ENCODE measurements at places on chromosomes 12 and 14.

GRCh38 chr14:78927261-78927660 is 757.1 kb downstream of the NRXN3 start:
- no peak for DNase-seq

- DNase-seq, result no peak
Measured at GRCh38 chr12:57614948-57615500, 3.8 kb downstream of the ARHGEF25 start.

- peak; percentile 23 for DNase-seq
Measured at GRCh38 chr12:112001576-112001975, 11.4 kb downstream of the TMEM116 start.

DNA sequence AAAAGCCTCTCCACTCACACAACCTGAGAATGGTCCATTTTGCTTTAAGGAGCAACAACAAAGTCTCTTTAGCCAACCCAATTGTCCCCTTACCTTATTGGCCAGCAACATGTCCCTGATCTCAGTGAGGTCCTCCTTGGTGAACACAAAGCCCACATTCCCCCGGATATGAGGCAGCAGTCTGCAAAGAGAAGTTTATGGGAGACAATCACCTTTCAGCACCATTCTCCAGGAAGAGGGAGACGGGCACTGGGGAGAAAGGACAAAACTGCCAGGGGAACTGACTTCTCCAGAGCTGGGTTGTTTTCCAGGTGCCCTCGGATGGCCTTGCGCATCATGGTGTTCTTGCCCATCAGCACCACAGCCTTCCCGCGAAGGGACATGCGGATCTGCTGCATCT is 1.9 kb downstream of the RPLP0 start:
- no peak for DNase-seq

DNA sequence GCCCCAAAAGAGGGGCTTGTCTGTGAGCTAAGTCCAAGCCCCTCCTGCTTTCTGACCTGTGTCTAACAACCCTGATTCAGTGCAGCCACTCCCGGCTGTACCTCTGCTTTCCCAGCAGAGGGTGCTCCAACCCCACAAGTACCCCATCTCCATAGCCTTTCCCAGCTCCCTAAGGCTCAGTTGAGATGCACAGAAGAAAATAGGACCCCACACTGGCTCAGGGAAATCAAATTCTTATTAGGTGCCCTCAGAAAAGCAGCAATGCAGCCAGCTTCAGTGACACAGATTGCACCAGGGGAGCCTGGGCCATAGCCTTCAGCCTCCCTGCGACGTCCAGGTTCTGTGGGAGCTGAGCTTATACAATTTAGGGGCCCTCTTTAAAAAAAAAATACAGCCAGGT is 49.9 kb downstream of the LRRC74A start:
- DNase-seq, result peak; percentile 56

DNA sequence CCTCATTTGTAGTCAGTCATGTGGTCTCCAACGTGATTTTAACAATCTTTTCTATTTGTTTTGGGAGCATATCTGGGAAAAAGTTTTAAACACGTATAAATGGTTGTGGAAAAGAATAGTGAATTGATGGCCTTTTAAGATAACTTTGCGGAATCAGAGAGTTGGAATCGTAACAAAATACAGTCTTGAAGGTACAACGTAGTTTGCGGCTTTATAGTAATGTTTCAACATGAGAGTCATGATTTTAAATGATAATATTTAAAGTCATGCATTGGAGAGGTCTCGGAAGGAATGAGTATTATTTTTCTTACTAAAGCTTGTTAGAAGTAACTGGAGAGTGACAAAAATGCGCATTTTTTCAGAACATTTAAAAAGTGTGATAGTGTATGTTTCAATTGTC is 1.6 kb downstream of the AEBP2 start:
- no peak for DNase-seq

DNA sequence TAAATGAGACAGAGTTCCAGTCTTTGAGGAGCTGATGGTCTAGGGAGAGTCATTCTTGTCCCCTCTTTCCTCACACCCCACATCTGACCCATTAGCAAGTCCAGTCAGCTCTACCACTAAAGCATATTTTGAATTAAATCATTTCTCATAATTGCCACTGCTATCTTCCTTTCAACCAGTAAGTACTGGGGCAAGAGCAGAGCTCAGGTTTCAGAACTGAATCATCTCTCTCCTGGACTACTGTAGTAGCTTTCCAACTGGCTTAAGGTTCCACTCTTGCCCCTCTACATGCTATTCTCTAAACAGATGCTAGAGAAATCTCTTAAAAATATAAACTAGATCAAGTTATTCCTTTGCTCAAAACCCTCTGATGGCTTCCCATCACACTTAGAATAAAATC is 218.3 kb downstream of the TTC6 start:
- DNase-seq, result no peak

- DNase-seq, result no peak
Measured at GRCh38 chr12:79114896-79115295, 250.3 kb downstream of the SYT1 start.

GRCh38 chr12:111643427-111643826 is 42.3 kb downstream of the BRAP start:
- DNase-seq, result no peak

- no peak for DNase-seq
Measured at GRCh38 chr12:4011597-4011996, 138.4 kb upstream of the PARP11 start.

- peak; percentile 59 for DNase-seq
Measured at GRCh38 chr14:53022593-53022992, 71.7 kb upstream of the FERMT2 start.

GRCh38 chr14:68787092-68787992 is 5.5 kb downstream of the ZFP36L1 start:
- DNase-seq, result no peak

DNA sequence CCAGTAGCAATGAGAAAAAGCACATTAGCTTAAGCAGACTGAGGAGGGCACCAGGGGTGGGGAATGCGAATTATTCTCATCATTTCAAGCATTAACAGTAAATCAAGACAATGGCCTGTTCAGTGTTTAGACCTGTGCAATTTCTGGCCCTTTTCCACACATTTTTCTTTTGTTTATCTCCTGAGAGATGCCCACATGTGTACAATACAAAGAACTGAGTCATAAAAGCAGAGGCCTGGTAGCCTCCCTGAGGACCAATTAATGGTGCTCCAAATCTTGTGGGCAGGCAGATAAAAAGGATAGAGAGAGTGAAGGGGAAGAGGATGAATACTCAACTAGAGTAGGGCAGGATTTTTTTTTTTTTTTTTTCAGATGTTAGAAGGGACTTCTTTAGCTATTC is 480.8 kb downstream of the RERGL start:
- DNase-seq, result no peak

DNA sequence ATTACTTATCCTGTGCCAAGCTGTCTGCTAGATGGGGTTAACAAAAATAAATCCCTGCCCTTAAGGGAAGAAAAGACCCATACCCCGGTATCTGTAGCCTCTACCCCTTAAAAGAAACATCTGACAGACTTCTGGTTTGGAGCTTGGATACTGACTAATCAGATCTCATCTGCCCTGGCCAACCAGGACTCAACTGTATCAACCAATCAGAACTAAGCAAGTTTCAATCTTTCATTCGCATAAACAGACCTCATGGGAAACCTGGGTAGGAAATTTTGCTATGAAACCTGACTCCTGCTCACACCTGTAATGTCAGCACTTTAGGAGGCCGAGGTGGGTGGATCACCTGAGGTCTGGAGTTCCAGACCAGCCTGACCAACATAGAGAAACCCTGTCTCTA is 26.4 kb upstream of the PRMT8 start:
- DNase-seq, result no peak

DNA sequence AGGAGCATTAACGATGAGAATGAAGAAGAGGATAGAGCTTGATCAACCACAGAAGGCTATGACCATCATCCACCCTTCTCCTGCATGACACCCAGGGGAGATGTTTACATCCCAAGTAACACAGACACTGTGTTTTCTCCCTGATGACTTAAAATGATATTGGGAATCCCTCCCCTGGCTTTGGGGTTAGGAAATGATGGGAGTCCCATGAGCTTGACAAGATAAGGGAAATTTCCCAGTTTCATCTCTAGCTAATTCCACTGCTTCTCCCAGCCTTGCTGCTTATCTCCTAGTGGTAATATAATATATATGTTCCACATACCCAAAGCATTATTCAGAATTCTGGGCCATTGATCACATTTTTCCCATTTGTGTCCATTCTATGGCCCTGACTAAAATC is 4.0 kb upstream of the OR6S1 start:
- no peak for DNase-seq

DNA sequence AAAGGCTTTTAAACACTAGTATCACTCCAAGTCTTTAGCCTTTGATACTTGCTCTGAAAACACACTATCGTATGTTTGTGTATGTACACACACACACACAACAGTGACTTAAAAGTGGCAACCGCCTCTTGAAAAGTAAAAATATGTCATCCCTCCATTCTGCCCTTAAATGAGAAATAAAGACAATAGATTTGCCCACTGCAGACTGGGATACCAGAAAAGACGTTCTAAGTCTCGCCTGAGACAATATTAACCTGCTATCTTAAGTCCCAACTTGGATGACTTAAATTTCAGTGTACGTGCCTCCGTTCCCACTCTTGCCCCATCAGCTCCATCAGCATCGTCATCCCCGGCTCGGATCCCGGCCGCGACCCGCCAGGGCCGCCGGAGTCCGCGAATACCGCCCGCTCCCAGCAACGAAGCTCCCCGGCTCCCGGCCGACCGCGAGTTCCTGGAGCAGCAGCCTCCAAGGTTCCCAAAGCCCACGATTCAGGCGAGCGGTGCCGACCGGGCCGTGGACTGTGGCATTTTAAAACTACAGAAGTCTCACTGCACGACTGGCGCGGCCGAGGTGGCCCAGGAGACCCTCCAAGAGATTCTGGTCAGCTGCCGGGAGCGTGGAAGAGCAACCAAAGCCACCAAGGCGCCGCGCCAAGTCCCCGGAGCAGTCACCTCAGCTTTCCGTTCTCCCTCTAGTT is 2.8 kb upstream of the ARID2 start:
- DNase-seq, result peak; percentile 38

DNA sequence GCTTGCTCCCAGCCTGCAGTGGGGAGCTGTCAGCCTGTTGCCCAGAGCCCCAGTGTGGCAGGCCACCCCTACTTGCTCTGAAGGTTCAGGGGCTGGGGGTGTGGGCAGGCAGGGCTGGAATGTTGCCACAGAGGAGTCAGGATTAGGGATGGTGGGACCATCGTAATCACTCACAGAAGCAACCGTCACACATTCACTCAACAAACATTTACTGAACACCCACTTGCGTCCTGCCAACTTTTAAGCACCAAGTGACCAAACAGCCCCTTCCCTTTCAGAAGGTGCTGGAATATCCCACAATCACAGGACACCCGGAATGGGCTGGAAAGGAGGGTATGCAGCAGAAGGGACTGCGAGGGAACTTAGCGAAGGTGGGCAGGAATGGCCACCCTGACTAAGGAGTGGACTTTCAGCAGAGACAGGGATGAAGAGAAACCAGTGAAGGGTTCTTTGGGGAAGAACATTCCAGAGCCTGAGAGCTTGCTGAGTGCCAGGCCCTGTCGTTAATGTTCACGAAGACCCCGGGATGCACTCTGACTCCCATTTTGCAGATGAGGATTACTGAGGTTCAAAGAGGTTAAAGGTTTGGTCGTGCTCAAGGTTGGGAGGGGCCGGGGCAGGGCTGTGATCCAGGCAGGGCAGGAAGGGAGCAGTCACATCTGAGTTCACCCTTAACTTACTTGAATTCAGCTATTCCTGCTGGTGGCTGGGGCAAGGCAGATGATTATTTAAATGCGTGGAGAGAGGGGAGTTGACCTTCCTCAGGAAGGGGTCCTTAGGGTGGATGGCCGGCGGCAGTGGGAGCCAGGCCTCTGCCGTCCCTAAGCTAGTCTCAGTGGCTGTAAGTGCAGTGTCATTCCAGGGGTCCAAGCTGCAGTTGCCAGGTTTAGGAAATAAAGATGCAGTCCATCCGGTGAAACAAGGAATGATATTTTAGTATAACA is 2.3 kb upstream of the ZBTB42 start:
- DNase-seq, result no peak

DNA sequence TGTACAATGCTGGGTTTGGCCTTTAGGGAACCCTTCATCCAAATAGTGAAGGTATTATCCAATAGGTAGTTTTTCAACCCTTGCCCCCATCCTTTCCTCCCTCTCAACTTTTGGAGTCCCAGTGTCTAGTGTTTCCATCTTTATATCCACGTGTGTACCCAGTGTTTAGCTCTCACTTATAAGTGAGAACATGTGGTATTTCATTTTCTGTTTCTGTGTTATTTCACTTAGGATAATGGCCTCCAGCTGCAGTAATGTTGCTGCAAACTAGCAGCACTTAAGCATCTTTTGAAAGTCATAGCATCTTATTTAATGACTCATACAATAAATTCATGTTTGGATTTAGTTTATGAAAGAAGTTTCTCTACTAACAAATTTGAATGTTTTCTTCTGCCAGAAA is 442.5 kb downstream of the NELL2 start:
- DNase-seq, result no peak

DNA sequence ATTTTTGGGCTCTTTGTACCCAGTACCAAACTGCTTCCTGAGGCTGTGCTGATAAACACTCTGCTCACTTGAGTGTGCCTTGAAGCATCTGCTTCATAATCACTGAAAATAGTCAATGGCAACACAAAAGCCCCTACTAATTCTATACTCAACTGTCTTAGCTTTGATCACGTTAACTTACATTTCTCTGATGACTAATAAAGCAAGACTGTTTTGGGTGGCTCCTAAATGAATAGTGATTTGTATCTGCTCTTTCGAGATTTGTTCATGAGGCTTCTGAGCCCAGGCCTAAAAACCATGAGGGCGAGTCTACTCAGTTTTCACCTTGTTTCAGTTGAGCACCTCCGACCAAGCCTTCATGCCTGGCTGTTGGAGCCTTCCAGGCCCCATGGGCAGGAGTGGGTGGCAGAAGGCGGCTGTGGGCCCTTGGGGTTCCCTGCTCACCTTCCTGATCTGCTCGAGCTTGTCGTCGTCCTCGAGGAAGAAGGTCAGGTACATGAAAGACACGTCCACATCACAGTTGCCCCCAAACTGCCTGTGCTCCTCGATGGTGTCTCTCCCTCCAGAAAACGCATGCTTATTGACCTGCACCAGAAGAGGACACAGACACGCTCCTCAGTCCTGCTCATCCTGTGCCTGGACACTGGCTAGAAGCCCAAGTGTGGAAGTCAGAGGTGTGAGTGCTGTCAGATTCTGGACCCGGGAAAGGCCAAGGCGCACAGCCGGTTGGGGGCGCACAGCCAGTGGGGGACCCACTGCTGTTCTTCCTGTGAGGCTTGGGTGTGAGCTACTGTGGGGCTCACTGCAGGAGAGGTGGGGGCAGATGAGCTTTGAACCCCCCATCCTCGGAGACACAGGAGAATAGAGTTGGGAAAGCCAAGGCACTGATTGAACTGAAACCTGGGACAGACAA is 13.7 kb downstream of the SLC25A47 start:
- DNase-seq, result no peak

GRCh38 chr14:51547701-51548100 is 104.0 kb upstream of the FRMD6 start:
- DNase-seq, result no peak

- DNase-seq, result peak; percentile 10
Measured at GRCh38 chr12:91406920-91407341, 224.3 kb upstream of the DCN start.
